NCI-H1105 (cell line): ENCODE measurements at places on chromosomes 1 and 21.

DNA sequence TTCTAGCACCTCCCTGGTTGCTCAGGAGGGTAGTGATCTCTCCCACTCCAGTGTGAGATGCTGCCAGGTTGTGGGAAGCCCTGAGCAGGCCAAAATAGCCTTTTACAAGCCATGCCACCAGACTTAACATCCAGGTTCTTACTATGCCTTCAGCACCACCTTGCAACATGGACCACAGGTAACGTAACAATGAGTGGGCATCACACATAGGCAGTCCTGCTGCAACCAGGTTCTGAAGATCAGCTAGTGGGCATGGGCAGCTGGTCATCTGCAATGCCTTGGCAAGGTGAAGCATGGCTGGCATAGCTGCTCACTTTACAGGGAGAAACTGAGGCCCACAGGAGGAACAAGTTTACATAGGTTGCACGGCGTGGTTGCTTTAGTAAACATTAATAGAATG is 40.7 kb downstream of the DHCR24 start:
- no peak for DNase-seq

- DNase-seq, result no peak
Observed at GRCh38 chr21:35059742-35060141, 10.6 kb upstream of the RUNX1 start.

- DNase-seq, result no peak
Observed at GRCh38 chr1:200951016-200951415, 56.3 kb downstream of the INAVA start.

GRCh38 chr1:170675865-170676264 is 11.9 kb downstream of the PRRX1 start:
- DNase-seq, result no peak
